ENCODE measurements at places on chromosomes 3 and 15.

- no peak for DNase-seq
Measured at GRCh38 chr15:46344915-46345314, 710.1 kb downstream of the SQOR start.

DNA sequence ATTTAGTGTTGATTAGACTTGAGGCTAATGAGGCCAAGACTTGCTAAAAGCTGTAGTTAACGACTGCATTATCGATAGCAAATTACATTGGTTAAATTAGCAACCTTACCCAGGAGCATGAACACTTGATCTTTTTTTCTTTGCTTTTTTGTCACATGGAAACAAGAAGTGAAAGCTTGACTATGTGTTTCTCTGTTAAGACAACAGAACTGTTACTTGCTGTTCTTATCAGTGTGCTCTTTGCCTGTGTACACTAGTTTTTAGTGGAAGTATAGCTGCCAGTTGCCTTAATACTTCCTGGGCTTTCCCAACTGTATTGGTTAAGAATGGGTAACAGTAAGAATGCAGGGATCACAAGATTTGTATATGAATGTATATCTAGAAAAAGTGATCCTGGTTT lies 625.5 kb downstream of the NAALADL2 start:
- no peak for DNase-seq

GRCh38 chr3:94336046-94336753 lies 273.3 kb downstream of the NSUN3 start:
- DNase-seq = no peak

DNA sequence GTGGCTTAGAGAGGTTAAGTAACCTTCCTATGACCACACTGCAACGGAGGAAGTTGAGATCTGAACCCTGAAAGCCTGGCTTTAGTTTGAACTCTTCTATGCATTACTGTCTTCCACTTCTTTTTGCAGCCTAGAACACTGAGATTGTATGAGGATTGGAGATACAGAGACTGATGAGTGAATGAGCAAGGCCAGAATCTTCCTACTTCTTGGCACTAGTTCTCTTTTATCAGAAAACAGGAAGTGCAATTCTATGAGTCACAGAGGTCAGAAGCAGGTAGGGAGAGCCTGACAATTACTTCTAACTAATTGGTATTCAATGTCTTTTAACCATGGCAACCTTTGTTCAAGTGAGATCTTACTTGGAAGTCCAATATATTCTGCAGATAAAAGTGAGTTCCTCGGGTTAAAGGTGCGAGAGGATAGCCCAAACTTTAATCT lies 219.0 kb downstream of the SHQ1 start:
- DNase-seq = no peak

DNA sequence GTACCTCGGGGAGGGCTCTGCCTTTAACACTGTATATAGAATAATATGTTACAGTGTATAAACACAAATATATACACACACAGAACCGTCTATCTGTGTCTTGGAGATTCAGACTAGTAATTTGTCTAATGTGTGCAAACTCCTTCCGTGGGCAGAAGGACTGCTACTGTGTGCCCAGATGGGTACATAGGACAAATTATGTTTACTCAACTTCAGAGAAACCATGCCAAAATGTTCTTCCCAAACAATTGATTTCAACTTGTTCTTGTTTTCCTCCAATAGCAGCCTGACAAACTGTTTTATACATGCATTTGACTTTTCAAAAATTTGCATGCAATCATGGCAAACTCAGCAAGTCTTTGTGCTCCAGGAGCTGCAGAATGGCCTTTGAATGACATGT lies 97.5 kb downstream of the FRMD5 start:
- no peak for DNase-seq

GRCh38 chr3:19885468-19885867 lies 48.5 kb downstream of the EFHB start:
- DNase-seq = no peak

- no peak for DNase-seq
Measured at GRCh38 chr15:47516972-47517371, 200.3 kb upstream of the SEMA6D start.

- DNase-seq = no peak
Measured at GRCh38 chr3:159929171-159930141, 59.2 kb upstream of the IL12A start.

GRCh38 chr3:149663966-149664365 lies 6.1 kb upstream of the WWTR1 start:
- DNase-seq = no peak

Measured in stimulated activated CD8-positive, alpha-beta memory T cell treated with anti-CD3 and anti-CD28 coated beads, Interleukin-2, amount 100 ng/mL, for 48 hours (primary cell).